ENCODE measurements at places on chromosomes 16 and 17.

- no peak for DNase-seq
Observed at GRCh38 chr16:13427943-13428342, 492.0 kb upstream of the ERCC4 start.

DNA sequence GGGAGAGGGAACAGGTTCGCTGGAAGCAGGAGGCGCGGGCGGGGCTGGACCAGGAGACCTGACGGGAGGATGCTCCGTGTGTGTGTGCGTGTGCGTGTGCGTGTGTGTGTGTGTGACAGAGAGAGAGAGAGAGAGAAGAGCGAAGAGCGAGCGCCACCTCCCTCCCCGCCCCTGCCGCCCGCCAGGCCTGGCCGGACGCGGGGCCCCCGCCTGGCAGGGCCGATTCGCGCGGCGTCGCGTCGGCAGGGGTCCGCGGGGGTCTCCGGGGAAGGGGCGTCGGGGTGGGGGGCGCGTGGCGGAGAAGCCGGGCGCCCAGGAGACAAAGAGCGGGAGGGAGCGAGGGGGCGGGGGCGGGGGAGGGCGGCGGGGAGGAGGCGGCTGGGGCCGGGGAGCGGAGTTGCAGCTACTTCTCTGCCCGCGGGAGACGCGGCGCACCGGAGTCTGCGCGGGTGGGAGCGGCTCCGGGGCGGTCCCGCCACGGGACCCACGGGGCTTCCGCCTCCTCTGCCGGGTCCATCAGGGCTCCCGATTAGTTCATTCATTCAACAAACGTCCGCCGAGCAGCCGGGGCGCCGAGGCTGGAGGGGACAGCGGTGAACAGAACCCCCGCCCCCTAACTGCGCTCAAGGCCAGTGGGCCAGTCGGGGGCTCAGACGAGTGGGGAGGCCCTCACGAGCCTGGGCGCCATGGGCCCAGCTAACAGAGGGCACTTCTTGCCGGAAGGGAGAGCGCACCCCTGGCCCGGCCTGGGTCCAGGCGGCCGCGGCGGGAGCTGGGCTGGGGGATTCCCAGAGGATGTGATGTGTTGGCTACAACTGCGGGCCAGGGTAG, at the start of gene SAMD14:
Gene SAMD14 (minus strand): TSS at position 433 of the 831 bp plus-strand sequence. CDS start 5,201 bp downstream, outside the sequence.
- peak; percentile 20 for DNase-seq

GRCh38 chr17:79504181-79504605, 106.7 kb downstream of the RBFOX3 start:
- no peak for DNase-seq

GRCh38 chr17:63439687-63440086, 6.4 kb downstream of the CYB561 start:
- peak; percentile 87 for DNase-seq

GRCh38 chr16:51095890-51096626, 55.0 kb downstream of the SALL1 start:
- DNase-seq, result no peak

DNA sequence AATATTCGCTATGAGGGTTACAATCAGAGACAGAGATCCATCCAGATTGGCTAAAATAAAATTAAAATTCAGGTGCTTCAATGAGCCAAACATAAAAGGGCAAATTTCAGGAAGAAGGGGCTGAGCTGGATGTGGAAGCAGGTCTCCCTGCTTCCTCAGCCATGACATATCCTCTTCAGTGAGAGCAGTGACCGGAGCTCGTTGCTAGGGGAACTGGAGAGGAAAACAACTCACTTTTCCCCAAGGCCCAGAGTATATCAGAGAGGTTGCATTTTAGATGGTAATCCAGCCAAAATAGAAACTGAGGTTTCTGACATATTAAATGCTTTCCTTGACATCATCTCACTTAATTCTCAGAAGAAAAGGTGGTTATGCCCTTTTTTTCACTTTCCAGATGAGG, 503.5 kb downstream of the HS3ST4 start:
- no peak for DNase-seq

- no peak for DNase-seq
Observed at GRCh38 chr17:917941-918740, 61.4 kb downstream of the NXN start.

- no peak for DNase-seq
Observed at GRCh38 chr16:84553873-84554399, 49.5 kb upstream of the MEAK7 start.

DNA sequence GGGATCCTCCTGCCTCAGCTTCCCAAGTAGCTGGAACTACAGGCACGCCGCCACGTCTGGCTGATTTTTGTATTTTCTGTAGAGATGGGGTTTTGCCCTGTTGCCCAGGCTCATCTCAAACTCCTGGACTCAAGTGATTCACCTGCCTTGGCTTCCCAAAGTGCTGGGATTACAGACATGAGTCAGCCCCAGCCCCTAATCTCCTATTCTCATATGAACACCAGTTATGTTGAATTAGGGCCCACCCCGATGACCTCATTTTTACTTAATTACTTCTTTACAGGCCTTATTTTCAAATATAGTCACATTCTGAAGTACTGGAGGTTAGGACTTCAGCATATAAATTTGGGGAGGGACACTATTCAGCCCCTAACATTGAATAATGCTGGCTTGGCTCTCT, 49.2 kb downstream of the ZNRF1 start:
- no peak for DNase-seq

DNA sequence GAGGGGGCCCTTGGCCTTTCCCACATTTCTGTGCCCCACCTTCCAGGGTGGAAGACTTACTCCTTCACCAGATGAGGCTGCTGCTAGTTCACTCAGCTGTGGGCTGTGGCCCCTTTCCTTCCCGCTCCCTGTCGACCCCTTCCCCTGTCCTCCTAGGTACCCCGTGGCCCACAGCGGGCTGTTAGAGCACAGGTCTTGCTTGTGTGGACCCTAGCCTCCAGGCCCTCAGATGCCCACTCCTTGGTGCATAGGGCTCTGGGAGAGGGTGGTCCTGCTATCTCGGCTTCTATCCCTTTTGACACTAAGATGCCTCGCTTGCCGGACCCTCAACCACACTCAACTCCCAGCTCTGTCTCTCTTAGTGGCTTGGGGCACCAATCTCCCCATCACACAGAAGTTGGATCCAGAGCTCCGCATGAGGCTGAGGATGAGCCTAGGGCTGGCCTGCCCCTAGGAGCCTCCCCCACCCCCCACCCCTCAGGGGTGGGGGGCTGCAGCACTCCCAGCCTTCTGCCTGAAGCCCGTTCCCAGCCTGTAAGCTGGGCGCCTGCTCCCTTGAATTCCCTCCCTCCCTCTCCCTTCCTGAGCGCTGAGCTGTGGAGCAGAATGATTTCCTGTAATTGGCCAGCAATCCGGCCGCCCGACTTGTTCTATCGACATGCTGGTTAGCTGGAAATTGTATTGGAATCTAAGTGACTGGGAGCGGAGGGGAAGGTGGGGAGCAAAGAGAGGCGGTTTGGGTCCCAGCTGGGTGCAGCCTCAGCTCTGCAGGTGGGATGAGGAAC, 30.9 kb downstream of the DCAKD start:
- no peak for DNase-seq

DNA sequence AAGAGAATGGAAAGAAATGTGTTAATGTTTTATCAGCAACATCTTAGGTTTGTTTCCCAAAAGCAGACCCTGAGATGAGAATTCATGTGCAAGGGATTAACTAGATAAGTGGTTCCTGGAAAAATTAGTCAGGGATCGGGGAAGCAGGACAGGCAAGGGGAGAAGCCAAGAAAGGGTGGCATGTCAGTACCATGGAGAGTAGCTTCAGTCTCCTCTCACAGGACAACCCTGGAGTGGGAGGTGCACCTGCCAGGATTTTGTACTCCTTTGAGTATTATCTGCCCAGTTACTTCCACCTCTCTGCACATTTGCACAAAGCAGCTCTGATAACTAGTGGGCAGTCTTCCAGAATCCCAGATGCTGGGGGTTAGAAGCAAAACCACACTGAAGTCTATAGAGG, 117.0 kb downstream of the RGS9 start:
- no peak for DNase-seq
